ENCODE measurements at places on chromosomes 16 and 17. TPM values are rescaled to one million over a fixed set of nuclear protein-coding genes. Genes with fewer than 3 reads are reported as not detected.

- DNase-seq, result no peak
Measured at GRCh38 chr16:35410438-35410837, 1951.0 kb downstream of the TP53TG3F start.

DNA sequence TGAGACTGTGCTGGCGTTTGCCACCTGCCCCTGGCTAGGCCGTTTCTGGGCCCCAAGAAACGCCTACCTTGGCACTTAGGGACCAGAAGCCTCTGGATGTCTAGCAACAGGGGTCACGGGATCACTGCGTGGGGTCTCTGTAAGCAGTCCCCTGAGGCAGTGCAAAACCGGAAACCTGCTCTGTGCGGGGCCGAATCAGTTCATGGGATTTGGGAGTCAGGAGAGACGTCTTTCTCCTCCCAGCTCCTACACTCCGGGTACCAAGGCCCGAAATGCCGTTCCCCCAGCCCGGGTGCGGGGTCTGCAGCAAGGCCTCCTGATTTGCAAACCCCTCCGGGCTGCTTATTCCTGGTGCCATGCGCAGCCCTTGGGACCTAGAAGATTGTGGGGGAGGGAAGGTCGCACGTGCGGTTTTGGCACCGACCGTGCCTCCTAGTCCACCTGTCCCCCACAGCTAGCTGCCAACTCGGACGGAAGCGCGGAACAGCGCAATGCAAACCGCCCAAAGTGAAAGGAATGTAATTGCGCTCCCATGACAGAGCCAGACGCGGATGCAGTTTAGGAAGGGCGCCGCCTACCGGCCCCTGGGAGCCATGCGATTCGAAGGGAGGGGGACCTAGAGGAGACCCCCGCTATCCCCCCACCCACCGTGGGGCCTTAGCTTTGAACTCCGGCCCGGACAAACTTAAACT is 6.5 kb downstream of the IRX5 start:
- DNase-seq, result no peak

DNA sequence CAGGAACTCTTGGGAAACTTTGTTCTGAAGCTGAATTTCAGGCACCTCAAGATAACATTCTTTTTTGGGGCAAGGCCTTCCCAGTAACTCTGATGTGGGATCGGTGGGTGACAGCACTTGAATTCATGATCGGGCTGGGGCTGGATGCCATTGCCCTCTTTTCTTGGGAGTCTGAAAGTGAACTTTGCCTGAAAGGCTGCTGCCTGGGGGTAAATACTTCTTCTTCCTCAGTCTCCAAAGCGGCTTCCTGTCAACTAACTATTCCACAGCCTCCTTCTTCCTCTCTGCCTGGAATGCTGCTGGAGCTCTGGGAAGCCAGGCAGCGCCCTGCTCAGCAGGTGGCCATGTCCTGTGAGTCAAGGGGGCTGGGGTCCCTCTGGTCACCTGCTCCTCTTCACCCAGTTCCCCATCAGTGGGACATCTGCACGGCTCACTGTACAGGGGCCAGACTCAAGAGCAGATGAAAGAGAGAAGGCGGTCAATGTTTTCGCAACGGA is 79.5 kb downstream of the WIPI1 start:
- DNase-seq, result no peak

Gene KRTAP4-11
- total RNA-seq, result not detected

Gene CLEC18A
- 7.2 TPM for total RNA-seq

- DNase-seq, result peak; percentile 80
Measured at GRCh38 chr17:58249270-58250133, 11.1 kb downstream of the LPO start.

Gene KRTAP4-5
- not detected for total RNA-seq

DNA sequence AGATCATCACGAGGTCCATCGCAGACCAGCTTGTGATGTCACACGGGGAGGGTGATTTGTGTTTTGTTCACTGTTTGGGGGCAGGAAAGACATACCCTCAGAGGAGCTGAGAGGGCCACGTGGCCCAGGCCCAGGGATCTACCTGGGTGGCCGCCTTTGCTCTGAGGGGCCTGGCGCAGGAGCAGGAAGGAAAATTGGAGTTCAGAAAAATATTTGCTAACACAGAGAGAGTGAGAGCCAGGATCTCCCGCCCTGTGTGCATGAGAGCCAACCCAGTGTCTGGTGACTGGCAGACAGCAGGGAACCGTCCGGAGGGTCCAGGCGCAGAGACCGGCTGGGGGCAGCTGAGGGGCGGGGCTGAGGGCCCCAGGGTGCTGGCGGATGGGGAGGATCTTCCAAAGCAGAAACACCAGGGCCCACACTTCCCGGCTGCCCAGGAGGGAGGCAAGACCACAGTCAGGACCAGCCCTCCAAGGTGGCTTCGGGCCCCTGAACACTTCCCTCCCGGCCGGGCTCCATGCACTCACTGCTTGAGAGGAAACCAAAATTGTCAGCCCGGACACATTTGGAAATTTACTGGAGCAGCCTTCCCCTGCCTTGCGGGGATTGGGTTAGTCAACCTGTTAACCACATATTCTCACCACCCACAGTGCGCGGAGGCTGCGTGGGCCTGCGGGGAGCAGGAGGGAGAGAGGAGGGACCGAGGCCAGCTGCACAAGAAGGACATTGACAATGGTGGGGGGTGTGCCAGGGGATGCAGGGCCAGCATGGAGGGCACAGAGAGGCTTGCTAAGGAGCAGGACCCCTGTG is 52.6 kb downstream of the RBFOX3 start:
- no peak for DNase-seq

Gene TANGO6
- total RNA-seq, result 38.1 TPM

GRCh38 chr16:86647561-86647960 is 69.2 kb downstream of the FOXL1 start:
- no peak for DNase-seq

GRCh38 chr16:31484491-31485171 is 1.7 kb downstream of the SLC5A2 start:
- DNase-seq, result no peak

DNA sequence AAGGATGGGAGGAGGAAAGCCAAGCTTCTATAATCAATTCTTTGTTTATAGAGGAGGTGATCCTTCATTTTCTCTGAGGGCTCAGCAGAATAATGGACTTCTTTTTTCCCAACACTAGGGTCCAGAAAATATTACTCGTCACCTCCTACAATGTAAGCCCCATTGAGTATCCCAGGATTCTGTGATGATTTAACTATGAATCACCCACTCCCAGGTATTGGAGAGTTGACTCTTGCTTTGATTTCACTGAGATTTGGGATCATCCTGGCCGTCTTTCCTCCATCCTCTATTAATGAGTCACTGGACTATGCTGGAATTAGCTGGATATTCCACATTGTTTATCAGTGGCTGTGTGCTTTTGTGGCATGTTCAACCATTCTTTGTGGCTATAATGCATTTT is 452.0 kb downstream of the NPIPA7 start:
- DNase-seq, result no peak

GRCh38 chr16:1439058-1439698 is 5.2 kb downstream of the CCDC154 start:
- DNase-seq, result no peak
